Globus pallidus (tissue), 1 donor: ENCODE measurements at places on chromosomes 2 and 18.

GRCh38 chr2:86378469-86378868 is 41.0 kb upstream of the REEP1 start:
- DNase-seq: no peak

DNA sequence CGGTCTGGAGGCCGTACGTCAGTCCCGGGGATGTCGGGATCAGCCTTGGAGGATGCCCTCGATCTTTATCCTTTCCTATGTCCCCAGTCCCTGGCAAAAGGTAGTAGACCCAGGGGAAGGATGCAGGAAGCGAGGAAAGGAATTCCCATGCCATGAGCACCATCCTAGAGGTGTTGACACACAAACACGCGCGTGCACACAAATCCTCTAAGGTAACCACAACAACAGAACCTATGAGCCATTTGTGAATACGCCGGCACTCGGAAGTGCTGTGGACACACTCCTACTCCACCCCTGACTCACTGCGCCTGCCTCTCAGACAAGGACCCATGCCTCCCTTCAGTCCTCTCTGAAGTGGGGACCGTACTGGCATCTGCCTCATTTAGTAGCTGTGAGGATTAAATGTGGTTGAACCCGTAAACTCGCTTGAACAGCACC is 11.3 kb upstream of the MLPH start:
- no peak for DNase-seq

DNA sequence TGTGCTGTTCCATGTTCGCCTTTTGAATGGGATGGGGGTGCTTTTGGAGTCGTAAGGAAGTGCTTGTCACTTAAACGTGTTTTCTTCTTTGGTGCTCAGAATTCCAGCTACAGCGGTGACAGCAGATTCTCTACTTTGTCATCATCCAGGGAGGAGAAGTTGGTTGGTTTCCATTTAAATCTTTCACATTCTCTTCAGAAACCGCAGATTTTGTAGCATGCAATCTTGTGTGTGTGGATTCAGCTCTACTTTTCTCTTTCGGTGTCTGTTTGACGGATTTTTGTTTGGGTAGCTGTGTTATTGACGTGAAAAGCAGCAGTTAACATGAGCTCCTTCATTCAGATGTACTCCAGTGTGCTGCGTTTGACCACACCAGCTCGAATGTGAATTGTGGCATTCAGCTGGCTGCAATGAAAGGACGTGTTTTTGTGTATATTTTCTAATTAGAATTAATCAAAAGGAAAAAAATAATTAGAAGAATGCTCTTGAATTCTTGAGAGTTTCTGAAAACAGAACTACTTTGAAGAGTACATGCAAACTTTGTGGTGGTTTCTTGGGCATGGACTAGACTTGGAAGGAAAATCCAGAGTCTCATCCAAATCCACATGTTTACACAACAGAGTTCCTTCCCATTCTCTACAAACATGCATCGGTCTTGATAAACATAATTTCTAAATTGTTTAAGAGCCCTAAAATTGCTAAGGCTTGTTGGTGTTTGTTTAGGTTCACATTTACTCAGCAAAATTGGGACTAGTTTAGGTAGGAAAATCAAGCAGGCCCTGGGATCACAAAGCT is 68.7 kb upstream of the RBM44 start:
- no peak for DNase-seq

DNA sequence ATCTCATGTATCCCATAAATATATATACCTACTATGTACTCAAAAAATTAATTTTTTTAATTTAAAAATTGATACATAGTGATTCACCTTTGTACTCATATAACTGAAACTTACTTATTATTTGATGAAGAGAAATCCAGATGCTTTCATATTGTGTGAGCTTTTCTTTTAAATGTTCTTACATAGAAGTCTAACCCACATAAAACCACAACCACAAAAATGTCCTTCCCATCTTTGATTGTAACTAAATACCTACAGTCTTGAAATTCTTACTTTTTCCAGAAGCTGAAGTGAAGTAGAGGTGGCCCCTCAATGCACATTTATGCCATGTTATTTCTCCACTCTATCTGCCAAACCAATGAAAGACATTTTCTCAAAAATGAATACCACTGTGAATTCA is 117.9 kb upstream of the COL5A2 start:
- no peak for DNase-seq

DNA sequence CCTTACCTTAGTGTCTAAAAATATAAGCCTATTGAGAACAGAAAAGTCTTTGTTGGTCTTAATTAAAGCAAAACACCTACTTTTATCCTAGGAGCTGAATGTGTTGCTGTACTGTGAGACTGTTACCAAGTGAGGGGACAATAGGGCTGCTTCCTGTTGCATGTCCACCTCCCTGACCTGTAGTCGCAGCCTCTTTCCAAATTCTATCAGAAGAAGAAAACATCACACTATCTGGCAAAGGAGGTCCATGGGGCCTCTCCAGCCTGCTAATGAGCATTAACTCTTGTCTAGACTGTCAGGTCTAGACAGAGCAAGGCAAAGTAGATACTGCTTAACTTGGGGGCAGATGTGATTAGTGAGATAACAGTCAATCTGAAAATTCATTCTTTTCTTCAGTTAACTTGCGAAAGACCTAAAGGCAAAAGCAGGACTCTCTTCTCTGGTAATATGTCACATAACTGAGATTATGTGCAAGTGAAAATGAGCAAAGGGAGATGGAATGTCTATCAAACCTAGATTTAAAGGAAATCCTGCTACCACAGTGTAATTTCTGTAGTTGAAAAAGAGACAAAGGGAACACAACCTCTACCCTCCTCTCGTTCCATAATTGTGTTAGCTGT is 66.9 kb downstream of the CDH20 start:
- DNase-seq: no peak

- no peak for DNase-seq
Measured at GRCh38 chr2:74418312-74418711, 3.1 kb downstream of the C2orf81 start.

DNA sequence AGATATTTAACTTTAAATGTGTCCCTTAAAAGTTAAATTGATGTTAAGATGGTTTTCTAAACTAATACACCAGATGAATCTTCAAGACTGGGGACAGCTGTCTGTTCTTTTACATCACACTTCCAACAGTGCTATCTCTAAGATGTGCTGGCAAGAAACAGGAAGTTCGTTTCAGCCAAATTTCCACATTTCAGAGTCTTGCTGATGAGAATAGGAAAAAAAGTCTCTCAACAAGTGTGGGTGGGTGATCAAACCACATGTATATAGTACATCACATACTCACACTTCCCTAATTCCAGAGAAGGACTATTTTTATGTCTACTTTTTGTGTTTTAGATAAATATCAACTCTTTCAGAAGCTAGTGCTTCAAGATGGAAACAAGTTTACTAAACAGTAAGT is 1712.8 kb upstream of the TMEFF2 start:
- peak; percentile 5 for DNase-seq

DNA sequence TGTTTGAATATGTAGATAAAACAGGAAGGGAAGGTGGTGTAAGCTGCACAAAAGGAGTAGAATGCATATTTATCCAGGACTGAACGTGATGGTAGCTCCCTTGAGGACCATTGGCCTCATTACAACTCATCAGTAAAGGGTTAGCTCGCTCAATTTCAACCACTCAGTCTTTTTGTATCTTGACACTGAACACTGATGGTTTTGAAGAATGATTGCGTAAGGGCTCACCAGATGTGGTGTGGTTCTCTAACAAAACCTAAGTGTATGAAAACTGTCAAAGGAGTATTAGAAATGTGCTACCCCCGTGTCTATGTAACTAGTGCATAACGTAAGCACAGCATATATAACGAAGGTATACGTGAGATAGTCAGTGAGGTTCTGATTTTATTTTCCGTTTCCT is 272.4 kb upstream of the THSD7B start:
- no peak for DNase-seq

- no peak for DNase-seq
Measured at GRCh38 chr18:55748227-55748738, 160.3 kb upstream of the TCF4 start.

- DNase-seq: no peak
Measured at GRCh38 chr2:118774458-118775133, 72.9 kb downstream of the EN1 start.

DNA sequence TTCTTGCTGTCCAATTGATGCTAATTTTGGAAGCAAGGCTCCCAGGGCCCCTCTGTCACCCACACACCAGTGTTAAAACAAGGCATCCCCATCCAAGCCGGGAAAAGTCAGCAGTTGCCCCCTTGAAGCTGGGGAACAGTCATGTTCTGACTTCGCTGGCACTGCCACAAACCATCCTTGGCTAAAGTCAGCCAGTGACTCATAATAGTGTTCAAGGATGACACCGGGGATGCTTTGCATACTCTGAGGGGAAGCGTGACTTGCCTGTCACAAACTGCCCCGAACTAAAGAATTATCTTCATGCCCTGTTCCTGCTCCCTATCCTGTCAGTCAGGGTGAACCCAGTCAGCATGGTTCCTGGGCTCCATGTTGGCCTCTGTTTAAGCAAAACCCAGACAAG is 37.0 kb downstream of the TGFA start:
- DNase-seq: no peak

- DNase-seq: no peak
Measured at GRCh38 chr2:173669271-173669853, 295.8 kb downstream of the SP3 start.

- no peak for DNase-seq
Measured at GRCh38 chr18:52679354-52679753, 339.4 kb downstream of the DCC start.

- no peak for DNase-seq
Measured at GRCh38 chr18:36366994-36367839, 69.7 kb downstream of the FHOD3 start.

- DNase-seq: no peak
Measured at GRCh38 chr2:52345082-52345481, 1313.2 kb upstream of the NRXN1 start.

DNA sequence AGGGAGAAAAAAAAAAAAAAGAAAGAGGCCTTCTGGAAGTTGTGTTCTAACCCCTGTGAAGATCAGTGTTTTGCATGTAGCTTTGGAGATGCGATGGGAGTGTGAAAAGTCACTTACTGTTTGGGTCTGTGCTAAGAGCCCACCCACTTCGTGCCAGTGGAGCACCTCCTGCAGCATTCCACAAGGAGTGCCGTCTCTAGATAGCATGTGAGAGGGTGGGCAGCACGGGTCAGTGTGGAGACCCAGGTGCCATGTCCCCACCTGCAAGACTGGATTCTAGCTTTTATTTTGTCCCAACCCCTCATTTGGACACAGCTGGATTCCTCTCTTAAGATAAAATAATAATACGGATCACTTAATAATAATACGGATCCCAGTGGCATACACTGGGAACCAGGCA is 12.5 kb upstream of the TMEM185B start:
- DNase-seq: no peak

DNA sequence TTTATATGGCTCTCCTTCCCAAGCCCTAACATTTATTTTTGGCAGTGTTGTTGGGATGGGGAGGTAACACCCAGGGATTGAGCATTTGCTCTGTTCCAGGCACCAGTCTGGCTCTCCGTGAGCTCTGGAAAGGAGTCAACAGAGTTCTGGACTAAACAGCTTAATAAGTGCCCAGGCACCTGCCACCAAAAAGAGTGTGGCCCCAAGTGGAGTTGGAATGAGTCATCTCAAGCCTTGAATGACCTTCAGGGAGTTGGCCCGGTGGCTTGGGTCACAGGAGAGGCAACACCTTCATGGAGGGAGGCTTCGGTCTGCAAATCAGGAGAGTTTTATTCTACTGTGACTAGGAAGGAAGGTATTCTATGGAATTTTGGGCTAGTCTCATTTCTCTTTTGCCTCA is 203.2 kb downstream of the DLGAP1 start:
- no peak for DNase-seq

DNA sequence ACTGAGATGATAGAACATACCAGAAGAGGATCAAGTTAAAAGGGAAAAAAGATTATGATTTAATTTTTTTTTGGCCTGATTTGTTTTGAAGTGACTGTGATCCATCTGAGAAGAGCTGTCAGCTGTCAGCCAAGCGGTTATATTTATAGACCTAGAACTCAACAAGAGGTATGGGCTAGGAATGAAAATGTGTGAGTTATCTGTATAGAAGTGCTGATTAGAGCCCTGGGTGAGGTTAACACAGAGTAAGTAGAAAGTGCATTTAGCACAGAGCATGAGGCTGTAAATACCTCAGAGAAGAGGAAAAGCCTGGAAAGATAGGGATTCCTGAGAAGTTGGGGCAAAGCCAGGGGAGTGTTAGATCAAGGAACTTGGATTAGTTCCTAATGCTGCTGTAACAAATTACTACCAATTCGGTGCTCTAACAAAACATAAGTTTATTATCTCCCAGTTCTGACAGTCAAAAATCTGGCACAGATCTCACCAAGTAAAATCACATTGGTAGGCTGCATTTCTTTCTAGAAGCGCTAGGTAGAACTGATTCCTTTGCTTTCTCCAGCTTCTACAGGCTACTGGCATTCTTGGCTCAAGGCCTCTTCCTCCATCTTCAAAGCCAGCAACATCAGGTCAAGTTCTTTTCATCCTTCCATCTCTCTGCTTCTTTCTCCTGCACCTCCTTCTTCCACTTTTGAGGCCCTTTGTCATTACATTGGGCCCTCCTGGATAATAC is 197.4 kb upstream of the SPHKAP start:
- DNase-seq: no peak

GRCh38 chr2:121074293-121074932 is 210.6 kb downstream of the TFCP2L1 start:
- DNase-seq: no peak

GRCh38 chr2:100242891-100243619 is 79.2 kb downstream of the LONRF2 start:
- peak; percentile 26 for DNase-seq

- no peak for DNase-seq
Measured at GRCh38 chr18:68480196-68480595, 234.7 kb downstream of the TMX3 start.

DNA sequence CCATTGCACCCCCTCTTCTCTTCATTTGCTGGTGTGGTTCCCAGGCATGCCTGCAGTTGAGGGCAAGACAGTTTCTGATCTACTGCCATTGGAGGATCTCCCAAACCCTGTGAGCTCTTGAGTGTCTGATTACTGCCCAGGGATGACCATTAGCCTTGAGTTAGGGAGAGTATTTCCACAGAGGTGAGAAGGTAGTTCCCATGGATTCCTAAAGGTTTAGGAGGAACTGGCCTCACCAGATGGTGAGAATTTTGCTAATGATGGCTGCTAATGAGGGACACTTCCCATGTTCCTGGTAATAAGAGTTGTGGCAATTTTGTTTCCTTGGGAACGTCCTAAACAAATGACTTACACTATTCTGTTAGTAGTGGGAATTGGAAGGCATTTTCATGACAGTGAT is 42.5 kb downstream of the PTPRM start:
- no peak for DNase-seq

DNA sequence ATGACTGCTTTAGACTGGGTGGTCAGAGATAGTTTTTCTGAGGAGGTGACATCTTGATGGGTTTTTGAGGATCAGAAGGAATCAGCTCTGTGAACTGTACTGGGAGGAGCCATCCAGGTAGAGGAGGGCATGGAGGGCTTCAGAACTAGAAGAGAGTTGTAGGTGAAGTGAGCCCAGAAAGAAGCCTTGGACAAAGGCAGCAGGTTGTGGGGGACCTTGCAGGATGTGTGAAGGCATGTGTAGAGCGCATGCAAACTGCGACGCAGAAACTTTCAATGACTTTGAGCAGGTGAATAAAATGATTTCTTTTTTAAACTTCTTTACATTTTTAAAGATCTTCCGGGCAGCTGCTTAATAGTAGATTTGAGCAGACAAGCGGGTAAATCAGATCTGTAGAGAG is 83.9 kb upstream of the SIX2 start:
- DNase-seq: no peak

GRCh38 chr2:11013196-11013595 is 101.5 kb downstream of the KCNF1 start:
- DNase-seq: no peak
